Neural crest cell (in vitro differentiated cells): ENCODE measurements at places on chromosomes 2 and 18. TPM values are rescaled to one million over a fixed set of nuclear protein-coding genes. Genes with fewer than 3 reads are reported as not detected.

Gene ZNF385B
- 2.1 and 3.4 TPM in 2 replicates for total RNA-seq

Gene LYPD1
- 15.1 and 17.4 TPM in 2 replicates for total RNA-seq

Gene GKN2
- total RNA-seq = not detected in 2 replicates

DNA sequence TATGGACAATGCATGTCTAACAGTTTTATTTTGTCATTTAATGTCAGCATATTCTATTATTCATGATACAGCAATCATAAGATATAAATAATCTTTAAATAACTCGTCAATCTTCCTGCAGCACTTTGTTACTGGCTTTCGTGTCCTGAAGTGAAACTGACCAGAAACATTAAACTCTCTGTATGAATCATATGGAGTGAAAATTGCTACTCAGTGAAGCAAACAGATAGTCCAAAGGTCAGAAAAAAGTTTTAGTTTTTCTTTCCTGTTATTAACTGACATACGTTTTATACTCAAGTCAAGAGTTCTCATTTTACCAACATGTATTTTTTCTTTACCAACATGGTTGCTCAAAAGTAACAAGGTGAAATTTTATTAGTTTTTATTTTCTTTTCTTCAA lies 106.8 kb upstream of the GALNT5 start:
- DNase-seq = no peak

GRCh38 chr18:11114653-11115052 lies 34.7 kb downstream of the PIEZO2 start:
- no peak for DNase-seq

Gene FAM110C
- total RNA-seq = 0.07 and 0.09 TPM in 2 replicates

DNA sequence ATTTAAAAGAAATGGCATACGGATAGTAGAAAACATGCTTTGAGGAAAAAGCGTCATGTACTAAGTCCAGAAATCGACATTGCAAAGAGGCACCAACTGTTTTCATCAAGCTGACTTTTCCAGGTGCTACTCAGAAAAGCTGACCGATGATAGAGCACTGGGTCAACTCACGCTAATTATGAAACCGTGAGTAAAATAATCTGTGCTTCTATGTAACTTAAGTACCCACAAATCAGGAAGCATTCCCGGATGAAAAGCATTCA lies 353 bp upstream of the NUP35 start:
- no peak for DNase-seq

Gene UNC80
- 2.5 and 2.8 TPM in 2 replicates for total RNA-seq

DNA sequence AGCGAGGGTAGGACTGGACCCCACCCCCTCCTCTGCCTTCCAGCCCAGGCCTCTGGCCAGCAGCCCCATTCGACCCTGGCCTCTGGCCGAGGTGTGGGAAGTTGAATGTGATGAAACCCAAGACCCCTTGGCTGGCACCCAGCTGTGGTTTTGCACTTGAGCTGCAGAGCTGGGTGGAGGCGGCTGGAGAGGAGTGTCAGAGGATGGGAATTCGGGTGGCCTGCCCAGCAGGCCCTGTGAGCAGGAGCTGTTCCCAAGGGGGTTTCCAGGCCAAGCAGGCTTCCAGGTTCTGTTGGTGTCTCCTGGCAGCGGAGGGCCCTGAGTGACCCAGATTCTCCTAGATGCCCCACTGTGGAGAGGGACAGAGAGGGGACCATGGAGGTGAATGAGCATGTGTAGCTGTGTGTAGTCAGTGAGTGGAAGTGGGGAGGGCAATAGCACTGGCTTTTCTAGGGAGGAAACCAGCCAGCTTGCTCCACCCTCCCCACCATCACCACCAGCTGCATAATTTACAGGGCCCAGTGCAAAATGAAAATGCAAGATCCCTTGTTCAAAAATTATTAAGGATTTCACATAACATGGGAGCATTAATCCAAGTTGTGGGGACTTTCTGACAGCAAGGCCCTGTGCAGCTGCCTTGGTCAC lies 172.2 kb upstream of the HAAO start:
- no peak for DNase-seq

DNA sequence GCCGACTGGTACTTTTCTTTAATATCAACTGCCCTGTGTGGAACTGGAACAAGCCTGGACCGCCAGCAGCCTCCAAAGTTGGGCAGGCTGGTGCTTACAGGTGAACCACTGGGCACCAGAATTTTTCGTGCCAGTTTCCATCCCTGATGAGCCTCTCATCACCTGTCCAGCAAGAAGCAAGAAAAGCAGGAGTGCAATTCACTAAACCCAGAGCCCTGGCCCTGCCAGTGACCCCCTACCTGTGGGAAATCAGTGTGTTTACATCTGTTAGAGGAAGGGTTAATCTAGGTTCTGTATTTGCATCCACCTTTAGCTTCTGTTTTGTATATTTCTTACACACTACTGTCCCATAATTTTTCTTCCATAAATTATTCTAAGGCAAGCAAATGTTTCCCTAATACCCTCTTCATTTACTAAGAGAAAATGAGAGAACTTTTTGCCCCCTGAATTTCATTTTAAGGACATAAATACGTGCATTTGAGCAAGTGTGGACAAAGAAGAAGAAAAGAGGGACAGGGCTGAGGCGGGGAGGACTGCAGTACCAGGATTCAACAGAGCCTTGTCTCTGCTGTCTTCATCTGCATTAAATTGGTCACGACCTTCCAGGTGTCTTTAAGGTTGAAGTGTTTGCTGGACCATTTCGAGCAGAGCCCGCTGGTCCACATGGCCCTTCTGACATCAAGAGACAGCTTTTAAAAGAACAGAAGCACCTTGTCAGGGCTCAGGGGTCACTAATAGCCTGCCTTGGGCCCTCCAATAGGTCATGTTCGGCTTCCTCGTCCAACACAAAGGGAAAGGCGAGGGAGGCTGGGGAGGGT lies 763.1 kb downstream of the BCL11A start:
- DNase-seq = no peak

- DNase-seq = no peak
Measured at GRCh38 chr18:59090966-59091603, 48.6 kb upstream of the SEC11C start.

Gene METTL8
- total RNA-seq = 21.6 and 27.7 TPM in 2 replicates

DNA sequence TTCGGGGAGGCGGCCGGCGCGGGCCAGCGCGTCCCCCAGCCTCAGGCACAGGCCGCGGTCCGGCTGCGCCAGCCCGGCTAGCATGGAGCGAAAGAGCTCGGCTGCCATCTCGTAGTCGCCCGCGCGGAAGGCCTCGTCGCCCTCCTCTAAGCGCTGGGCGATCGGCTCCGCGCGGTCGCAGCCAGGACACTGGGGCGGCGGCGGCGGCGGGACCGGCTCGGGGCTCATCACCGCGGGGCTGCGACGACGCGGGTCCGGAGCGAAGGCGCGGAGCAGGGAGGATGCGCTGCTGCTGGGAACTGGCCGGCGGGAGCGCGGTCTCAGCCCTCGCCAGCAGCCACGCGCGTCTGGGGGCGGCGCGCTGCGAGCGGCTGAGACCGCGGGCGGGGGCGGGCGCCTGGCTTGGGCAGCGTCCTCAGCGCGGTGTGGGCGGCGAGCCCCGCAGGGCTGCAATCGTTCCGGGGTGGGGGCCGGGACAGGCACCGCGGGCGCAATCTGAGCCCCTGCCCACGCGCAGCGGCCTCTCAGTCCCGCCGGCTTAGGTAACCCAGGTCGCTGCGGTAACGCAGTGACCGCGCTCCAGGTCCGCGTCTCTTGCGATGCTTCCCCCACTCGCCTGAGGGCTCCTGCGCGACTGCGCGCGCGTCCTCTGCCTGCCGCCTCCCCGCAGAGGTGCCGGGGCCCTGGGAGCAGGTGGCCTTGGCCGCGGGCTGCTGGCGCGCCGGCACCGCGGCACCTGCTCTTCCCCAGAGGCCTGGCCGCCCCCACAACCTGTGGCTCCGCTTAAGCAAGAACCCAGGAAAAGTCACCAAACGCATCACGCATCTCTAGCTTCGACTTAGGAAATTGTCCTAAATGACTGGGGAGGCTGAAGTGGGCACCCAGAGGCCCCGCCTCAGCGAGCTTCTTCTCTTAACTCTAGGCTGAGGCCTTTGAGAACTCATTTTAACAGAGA lies at the start of gene LONRF2:
Gene LONRF2, minus strand, starts transcription at position 636 of the 955 bp plus-strand sequence. Its CDS starts 408 bp downstream, at position 228.
- DNase-seq = peak; percentile 20

- no peak for DNase-seq
Measured at GRCh38 chr18:48026216-48026615, 95.8 kb upstream of the SMAD2 start.

GRCh38 chr2:10009271-10009810 lies 34.0 kb upstream of the KLF11 start:
- no peak for DNase-seq

Gene RBM43
- 8.1 and 8.9 TPM in 2 replicates for total RNA-seq

GRCh38 chr2:149808556-149808955 lies 221.0 kb upstream of the MMADHC start:
- no peak for DNase-seq

- no peak for DNase-seq
Measured at GRCh38 chr2:219159771-219160185, 837 bp downstream of the NHEJ1 start.

Gene BCL2L11
- 16.4 and 21.9 TPM in 2 replicates for total RNA-seq

Gene CPO
- 0.25 and 0.47 TPM in 2 replicates for total RNA-seq

Gene CCDC141
- total RNA-seq = not detected in 2 replicates

DNA sequence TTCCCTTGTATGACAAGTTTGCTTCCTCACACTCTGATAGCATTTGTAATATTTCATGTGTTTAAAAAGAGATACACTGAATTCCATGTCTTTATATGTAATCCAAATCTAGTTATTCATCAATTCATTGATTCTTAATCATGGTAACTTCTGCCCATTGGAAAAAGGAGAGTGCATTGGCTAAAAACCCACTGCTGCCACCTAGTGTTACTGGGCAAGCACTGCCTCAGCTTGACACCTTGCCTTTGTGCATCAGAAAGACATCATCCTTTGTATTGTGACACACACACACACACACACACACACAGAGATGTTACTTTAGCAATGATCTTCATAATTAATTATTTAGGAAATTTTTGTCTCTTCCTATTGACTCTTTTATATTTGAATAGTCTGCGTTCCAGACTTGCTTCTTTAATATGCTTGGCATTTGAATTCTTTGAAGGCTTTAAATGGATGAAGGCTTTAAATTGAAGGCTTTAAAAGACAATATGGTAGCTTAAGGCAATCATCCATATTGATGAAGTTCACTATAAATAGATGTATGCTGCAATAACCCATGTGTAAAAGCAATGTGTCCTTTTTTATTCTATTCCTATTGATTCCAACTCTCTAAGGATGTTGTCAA lies 414.2 kb upstream of the CHST9 start:
- DNase-seq = peak; percentile 69

GRCh38 chr2:81303321-81303720 lies 998.8 kb upstream of the LRRTM1 start:
- DNase-seq = no peak

DNA sequence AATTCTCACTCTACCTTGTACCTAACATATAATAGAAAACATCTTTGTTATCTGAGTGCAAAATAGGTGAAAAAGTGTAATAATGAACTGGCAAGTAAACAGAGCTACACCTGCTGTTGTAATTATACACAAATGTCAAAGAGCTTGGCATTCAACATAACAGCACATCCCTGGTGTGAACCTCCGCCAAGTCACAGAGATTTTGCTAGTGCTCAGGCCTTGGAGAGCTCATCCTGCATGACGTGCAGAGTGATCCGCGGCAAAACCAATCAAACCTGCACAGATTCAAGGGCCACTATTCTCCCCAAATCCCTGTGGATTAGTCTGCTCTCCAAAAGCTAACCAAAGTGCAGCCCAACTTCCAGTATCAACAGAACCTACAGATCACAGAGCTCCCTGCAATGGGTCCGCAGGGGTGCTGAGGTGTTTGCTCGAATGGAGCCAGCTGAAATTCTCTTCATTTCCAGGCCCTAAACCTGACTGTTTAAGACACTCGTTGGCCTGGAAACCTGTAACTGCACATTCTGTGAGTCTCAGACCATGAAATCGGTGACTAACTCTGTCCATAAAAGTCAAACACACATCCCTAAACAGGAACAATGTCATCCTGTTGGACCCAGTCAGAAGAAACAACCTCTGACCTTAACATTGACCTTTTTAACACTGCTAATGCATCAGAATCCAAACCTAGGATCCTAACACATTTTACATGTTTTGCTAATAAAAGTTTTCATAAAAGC lies 111.8 kb downstream of the EPB41L3 start:
- DNase-seq = no peak

GRCh38 chr2:104944495-104944894 lies 90.6 kb downstream of the POU3F3 start:
- DNase-seq = peak; percentile 18

Gene GALNT3
- total RNA-seq = 3.1 and 3.4 TPM in 2 replicates

GRCh38 chr18:68262690-68263294 lies 452.1 kb downstream of the TMX3 start:
- no peak for DNase-seq

Gene ANKRD44
- total RNA-seq = 11.2 and 13.5 TPM in 2 replicates

- peak; percentile 80 for DNase-seq
Measured at GRCh38 chr2:98649135-98649991, 41.0 kb downstream of the UNC50 start.

DNA sequence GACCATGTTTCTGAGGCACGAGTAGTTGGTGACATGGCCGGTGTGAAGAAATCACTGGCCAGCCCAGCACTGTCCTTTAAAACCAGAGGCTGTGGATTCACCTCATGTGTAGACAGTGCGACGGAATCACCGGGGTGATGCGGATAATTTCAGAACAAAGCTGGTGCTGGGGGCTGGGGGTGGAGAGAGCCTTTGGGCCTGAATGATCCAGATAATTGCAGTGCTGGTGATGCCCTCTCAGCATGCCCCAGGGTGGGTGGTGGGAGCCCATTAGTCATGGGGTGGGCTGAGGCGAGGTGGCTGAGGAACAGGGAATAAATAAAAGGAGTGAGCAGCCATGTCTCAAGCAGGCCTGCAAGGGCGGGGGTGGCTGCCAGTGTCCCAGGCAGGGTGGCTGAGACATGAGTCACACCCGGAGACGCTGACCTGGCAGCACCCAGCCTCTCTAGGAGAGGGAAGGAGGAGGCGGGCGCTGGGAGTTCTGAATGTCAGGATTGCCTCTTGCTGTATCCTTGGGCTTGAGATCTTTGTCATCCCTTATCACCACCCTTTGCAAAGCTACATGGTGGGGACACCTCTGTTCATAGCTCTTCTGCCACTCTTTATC lies 151.1 kb upstream of the MSH6 start:
- DNase-seq = no peak

DNA sequence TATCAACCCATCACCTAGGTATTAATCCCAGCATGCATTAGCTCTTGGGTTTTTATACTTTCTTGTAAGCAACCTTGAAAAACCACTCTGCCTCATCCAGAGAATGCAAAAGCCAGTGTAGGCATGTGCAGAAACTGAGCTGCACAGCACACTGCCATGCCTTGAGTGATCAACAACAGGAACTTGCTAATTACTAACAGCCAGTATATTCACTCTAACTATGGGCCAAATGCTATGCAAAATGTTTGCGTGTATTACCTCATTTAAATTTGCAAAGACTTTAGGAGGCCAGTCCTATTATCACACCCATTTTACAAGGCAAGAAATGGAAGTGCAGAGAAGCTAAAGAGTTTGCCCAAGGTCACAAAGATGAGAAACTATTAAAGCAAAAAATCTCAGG lies 169.8 kb downstream of the PID1 start:
- no peak for DNase-seq

GRCh38 chr2:241445426-241445825 lies 63.0 kb downstream of the STK25 start:
- no peak for DNase-seq

Gene PKP4
- total RNA-seq = 42.7 and 52.7 TPM in 2 replicates

GRCh38 chr2:216692636-216693413 lies 2.5 kb downstream of the IGFBP5 start:
- peak; percentile 84 for DNase-seq

- peak; percentile 33 for DNase-seq
Measured at GRCh38 chr18:58862851-58863538, 1.7 kb upstream of the ZNF532 start.
